GM10248 (cell line): ENCODE measurements at places on chromosomes 4 and X.

- DNase-seq = no peak
Observed at GRCh38 chrX:6053141-6053540, 175.5 kb downstream of the NLGN4X start.

- no peak for DNase-seq
Observed at GRCh38 chr4:87985887-87986200, 10.3 kb downstream of the SPP1 start.

- no peak for DNase-seq
Observed at GRCh38 chr4:85514783-85515182, 39.8 kb downstream of the ARHGAP24 start.

- no peak for DNase-seq
Observed at GRCh38 chrX:107484002-107484726, 34.7 kb downstream of the FRMPD3 start.

DNA sequence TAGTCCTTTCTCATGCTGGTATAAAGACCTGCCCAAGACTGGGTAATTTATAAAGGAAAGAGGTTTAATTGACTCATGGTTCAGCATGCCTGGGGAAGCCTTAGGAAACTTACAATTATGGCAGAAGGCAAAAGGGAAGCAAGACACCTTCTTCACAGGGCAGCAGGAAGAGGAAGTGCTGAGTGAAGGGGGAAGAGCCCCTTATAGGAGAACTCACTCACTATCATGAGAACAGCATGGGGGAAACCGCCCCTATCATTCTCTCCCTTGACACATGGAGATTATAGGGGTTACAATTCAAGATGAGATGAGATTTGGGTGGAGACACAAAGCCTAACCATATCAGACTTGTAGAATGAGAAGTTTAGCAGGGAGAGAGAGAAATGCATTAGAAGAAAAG is 373.3 kb upstream of the DIAPH2 start:
- no peak for DNase-seq

DNA sequence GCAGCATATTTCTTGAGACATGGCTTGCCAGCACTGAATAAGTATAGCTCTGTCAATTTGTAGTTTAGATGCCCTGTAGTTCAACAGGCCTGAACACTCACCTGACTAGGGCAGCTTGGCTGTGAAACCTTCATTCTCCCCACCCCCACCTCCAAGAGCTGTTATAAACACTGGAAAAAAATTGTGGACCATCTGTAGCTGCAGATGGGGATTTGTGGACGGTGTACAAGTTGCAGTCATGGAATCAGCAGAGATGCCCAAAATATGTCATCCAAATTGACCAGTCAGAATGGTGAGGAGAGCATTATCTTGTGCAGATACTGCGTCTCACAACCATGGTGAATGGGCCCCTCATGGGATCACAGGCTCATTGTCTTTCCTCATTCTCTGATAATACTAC is 76.2 kb upstream of the PAQR3 start:
- DNase-seq = no peak

DNA sequence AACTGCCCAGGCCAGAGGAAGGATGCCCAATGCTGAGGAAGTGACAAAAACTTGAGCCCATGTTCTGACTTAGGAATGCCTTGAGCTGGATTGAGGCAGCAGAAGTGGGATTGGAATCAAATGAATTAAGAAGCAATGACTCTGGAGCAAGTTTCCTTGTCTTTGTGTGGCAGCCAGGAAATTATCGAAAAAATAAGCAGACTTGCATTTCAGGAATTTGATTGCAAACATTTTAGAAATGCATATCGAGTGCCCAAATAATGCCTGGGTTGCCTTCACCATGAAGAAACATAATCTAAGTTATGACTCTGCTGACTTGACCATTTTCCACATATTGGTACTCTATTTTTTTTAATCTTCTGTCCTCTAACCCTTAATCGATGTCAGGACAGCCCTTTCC is 9.5 kb downstream of the CYTL1 start:
- DNase-seq = no peak

DNA sequence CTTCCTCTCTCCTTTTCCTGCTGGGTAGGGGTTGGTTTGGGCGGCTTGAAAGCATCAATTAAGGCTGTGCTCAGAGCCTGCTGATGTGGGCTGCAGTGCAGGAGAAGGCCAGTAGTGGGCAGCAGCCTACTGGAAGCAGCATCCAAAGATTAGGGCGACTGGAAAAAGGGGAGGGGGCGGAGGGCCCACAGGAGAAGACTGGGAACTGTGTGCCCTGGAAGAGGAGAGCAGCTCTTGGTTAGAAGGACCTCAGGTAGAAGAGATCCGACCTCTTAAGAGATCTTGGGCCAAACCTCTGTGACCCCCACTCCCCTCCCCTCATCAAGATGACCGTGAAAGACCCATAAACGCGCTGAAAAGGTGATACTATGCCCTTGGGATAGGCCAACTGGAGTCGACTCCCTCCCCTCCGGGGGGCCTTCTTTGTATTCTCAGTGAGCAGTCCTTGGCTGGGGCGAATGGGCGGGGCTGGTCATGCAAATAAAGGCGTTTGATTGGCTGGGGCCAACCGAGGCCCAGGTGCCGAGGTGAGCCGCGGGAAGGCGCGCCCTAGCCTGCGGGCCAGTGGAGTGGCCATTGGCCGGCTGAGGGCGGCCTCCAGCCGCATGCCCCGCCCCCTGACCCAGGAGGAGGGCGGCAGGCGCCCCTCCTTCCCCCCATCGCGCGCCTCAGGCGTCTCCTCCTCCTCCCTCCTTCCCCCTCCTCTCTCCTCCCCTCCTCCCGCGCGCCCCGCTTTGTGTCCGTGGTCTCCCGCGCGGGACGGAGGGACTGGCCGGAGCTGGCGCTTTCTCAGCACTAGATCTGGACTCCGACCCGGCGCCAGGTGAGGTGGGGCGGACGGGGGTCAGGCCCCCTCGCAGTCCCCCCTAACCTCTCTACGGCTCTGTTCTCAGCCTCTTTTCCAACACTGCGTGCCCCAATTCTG is 10.1 kb downstream of the DLG3 start:
- peak; percentile 63 for DNase-seq

- DNase-seq = no peak
Observed at GRCh38 chr4:137688651-137689050, 156.4 kb upstream of the PCDH18 start.

DNA sequence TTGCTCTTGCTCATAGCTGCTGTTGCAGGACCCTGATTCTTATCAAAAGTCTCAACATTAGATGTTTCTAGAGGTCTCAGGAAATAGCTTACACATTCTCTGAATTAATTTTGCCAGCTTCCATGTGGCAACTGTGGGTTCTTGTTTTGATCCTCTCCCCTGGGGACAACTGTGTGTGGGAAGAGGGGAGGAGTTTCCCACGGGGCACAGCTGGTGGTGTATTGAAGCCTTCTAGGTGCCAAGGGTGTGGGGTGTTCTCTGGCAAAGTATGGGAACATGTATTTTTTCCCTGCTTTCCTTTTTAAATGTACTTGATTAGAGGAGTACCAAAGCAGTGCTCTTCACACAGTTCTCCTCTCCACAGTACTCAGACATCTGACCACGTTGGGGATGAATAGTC is 212.7 kb downstream of the RPA4 start:
- DNase-seq = no peak

- no peak for DNase-seq
Observed at GRCh38 chr4:174040287-174040686, 243.2 kb downstream of the FBXO8 start.

DNA sequence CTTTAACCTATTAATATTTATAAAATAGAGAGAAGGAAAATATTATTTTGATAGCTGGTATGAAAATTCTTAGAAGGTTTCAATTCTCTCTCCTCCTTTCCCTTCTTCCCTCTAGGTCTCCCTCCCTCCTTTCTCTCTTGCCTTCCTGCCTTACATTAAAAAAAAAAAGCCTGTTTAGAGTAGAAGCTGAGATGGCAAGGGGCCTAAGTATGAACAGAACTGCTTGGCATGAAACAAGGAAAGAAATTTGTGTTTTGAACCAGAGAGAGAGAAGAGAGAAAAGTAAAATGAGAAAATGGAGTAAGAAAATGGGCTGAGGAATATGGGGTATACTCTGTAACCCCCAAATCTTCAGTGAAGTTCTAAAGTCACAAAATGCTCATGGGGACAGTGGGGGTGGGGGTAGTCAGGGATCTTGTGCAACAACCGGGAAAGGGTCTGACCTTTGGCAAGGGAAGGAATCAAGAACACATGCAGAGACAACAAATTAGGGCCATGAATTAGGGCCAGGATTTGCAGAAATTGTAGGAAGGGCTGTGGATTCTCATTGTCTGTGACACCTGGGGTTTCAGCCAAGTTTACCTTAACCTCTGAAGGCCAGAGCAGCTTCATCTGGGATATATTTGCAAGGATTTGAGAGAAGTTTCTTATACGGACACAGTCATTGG is 30.6 kb downstream of the SUPT20HL2 start:
- DNase-seq = no peak

GRCh38 chr4:128916832-128917231 is 107.3 kb downstream of the JADE1 start:
- peak; percentile 19 for DNase-seq

DNA sequence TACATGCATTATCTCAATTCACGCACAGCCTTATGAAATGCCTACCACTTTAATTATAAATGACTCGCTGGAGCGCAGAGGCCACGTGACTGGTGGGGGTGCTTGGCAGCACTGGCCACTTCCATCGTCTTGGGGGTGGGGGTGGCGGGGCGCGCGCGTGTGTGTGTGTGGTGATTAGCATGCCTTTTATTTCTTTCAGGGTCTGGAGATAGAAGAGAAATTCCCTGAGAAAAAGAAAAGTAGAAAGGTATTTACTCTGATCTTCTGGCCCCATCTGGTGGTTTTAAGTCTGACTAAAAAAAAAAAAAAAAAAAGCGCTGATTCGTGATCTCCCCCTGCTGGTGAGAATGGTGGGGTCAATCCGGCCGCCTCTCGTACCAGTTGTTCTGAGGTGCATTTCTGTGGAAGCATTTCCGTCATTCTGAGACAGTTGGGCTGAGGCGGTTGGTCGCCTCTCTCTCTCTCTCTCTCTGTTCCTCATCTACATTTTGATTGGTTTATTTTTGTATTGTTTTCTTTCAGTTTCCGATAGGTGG is at the start of gene CCNB3:
TSS of gene CCNB3 (plus strand) at position 402 of the 536 bp plus-strand sequence. CDS start 80,399 bp downstream, outside the sequence.
- peak; percentile 68 for DNase-seq
